Endothelial cell of umbilical vein (primary cell): ENCODE measurements at places on chromosomes 7 and 10. TPM values are rescaled to one million over a fixed set of nuclear protein-coding genes. Genes with fewer than 3 reads are reported as not detected.

Gene NOS3
- 51.4 and 82.8 TPM in 2 replicates for total RNA-seq

Gene DRGX
- total RNA-seq, result not detected in 2 replicates

Gene ZNF853
- 0.21 and 0.58 TPM in 2 replicates for total RNA-seq

Gene PAX2
- total RNA-seq, result not detected in 2 replicates

Gene ENTPD1
- 23.0 and 27.0 TPM in 2 replicates for total RNA-seq

Gene HOXA6
- total RNA-seq, result 17.9 and 20.7 TPM in 2 replicates

DNA sequence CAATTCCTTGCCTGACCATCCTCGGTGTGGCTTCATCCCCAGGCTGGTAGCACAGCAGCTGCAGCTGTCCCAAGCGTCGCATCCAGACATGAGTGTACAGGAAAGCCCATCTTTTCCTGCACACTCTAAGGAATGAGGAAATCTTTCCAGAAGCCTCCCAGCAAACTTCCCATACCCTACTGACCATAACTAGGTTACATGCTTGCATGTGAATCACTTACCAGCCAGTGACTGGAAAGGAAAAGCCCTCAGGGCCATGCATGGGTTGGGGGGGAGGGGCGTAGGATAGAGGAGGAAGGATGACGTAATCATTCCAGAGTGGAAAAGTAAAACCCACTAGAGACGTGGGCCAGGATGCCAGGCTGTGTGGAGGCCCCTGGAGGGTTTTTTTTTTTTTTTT, 18.9 kb upstream of the ZNF212 start:
- no peak overlapping the region for H3K27ac ChIP-seq
- H3K4me1 ChIP-seq, result no peaks in the 10 kb centered on the region
- H3K4me3 ChIP-seq, result no peak overlapping the region
- H3K36me3 ChIP-seq, result peaks cover 26% of the 10 kb centered on the region

DNA sequence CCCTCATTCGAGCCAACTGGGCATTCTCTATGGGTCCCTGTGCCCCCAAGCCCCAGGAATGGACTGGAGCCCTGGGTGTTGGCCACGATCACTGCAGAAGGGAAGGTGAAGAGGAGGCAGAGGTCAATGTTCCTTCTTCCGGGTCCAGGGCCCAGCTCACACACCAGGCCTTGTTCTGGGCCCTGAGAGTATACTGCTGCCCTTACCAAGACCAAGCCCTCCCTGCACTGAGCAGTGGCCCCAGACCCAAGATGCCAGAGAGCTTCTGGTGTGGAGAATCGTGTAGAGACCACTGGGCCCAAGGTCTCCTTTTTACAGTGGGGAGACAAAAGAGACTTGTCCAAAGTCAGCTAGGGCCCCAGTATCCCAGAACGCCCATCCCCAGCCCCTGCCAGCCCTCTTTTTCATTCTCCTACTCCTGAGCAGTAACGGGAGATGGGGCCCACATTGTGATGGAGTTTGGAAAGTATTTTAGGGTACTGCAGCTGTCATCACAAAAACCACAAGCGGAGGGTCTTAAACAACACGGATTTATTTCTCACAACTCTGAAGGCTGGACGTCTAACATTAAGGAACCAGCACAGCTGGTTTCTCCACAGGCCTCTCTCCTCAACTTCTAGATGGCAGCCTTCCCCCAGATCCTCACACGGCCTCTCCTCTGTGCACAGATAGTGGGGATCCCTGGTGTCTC, 79.4 kb downstream of the PDGFA start:
- H3K4me3 ChIP-seq, result no peak overlapping the region
- H3K4me1 ChIP-seq, result peaks cover 6% of the 10 kb centered on the region
- no peak overlapping the region for H3K27ac ChIP-seq
- no peaks in the 10 kb centered on the region for H3K27me3 ChIP-seq
- no peaks in the 10 kb centered on the region for H3K36me3 ChIP-seq

GRCh38 chr10:21065621-21066248, 168.6 kb upstream of the NEBL start:
- no peaks in the 10 kb centered on the region for H3K36me3 ChIP-seq
- H3K27ac ChIP-seq, result no peak overlapping the region
- H3K4me1 ChIP-seq, result no peaks in the 10 kb centered on the region

DNA sequence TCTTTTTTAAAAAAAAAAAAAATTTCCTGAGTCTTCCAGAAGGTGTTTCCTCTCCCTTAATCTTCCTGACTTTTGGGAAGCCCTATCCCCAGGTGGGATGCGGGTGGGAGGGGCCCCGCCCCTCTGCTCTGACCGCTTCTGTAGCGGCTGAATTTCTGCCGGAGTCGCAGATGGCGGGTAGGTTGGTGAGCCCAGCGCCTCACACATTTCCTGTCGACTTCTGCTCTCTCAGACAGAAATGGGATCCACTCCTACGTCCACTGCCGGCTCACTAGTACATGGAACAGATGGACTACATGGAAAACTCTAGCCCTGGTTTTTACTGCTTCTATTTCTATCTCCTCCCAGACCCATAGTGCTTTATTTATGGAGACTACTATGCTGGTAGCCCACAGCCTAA, 90.9 kb downstream of the NEUROD6 start:
- no peaks in the 10 kb centered on the region for H3K4me1 ChIP-seq
- no peak overlapping the region for H3K27ac ChIP-seq
- DNase-seq, result no peak

GRCh38 chr7:17952387-17952786, 12.1 kb upstream of the SNX13 start:
- H3K4me3 ChIP-seq, result no peak overlapping the region
- H3K4me1 ChIP-seq, result no peaks in the 10 kb centered on the region
- H3K27me3 ChIP-seq, result no peaks in the 10 kb centered on the region
- DNase-seq, result no peak
- no peaks in the 10 kb centered on the region for H3K36me3 ChIP-seq
